ENCODE measurements at places on chromosomes 5 and 9. TPM values are rescaled to one million over a fixed set of nuclear protein-coding genes. Genes with fewer than 3 reads are reported as not detected.

The TXNDC8 gene
- not detected for total RNA-seq

The ORM2 gene
- total RNA-seq = not detected

The ABO gene
- 4.2 TPM for total RNA-seq

The OR1L4 gene
- total RNA-seq = not detected

The QRFP gene
- not detected for total RNA-seq

The PLAC8L1 gene
- total RNA-seq = not detected

The PSMD5 gene
- 41.2 TPM for total RNA-seq

The PCDHA1 gene
- not detected for total RNA-seq

The CA9 gene
- total RNA-seq = not detected

The MELK gene
- total RNA-seq = 1.6 TPM

The RPP25L gene
- total RNA-seq = 15.0 TPM

The LRSAM1 gene
- total RNA-seq = 20.7 TPM

The SPINK5 gene
- not detected for total RNA-seq

The VDAC1 gene
- total RNA-seq = 54.0 TPM

The SHB gene
- total RNA-seq = 7.1 TPM

The PCDHB10 gene
- not detected for total RNA-seq

The PRR16 gene
- total RNA-seq = not detected

The FAM114A2 gene
- 29.4 TPM for total RNA-seq

The GCNT4 gene
- 0.52 TPM for total RNA-seq

The GZMA gene
- total RNA-seq = 621 TPM

The PCDHB7 gene
- total RNA-seq = not detected

The CD274 gene
- 6.0 TPM for total RNA-seq

The OBP2B gene
- not detected for total RNA-seq

The CCL21 gene
- not detected for total RNA-seq

The PCDHA9 gene
- total RNA-seq = not detected

Data from natural killer cell (primary cell).